ENCODE measurements at places on chromosomes 5 and 9. TPM values are rescaled to one million over a fixed set of nuclear protein-coding genes. Genes with fewer than 3 reads are reported as not detected.

DNA sequence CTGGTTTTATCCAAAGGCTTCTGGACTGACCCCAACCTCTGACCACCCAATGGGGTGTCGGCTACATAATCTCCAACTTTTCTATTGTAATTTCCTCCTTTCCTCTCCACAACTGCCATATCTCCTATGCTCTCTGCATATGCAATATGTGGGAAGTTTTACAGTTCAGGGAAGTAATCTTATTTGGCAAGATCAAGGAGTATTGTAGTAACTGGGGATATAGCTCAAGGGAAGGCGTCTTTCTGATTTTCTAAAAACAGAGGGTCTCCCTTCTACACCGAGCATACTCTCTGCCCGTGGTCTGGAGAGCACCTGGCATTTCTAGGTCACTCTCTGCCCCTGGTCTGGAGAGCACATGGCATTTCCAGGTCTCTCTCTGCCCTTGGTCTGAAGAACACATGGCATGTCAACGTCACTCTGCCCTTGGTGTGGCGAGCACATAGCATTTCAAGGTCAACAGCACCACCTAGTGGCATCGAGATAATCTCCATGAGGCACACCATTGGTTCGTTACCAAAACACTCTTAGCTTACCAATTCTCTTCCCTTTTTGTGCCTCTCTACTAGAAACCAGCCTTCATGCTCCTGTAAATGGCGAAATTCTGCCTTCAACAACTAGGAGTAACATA lies 616.4 kb upstream of the NUDT12 start:
- no peak overlapping the region for H3K4me3 ChIP-seq
- H3K4me1 ChIP-seq = no peaks in the 10 kb centered on the region
- DNase-seq = peak; percentile 12
- H3K36me3 ChIP-seq = no peaks in the 10 kb centered on the region
- H3K27me3 ChIP-seq = no peaks in the 10 kb centered on the region

DNA sequence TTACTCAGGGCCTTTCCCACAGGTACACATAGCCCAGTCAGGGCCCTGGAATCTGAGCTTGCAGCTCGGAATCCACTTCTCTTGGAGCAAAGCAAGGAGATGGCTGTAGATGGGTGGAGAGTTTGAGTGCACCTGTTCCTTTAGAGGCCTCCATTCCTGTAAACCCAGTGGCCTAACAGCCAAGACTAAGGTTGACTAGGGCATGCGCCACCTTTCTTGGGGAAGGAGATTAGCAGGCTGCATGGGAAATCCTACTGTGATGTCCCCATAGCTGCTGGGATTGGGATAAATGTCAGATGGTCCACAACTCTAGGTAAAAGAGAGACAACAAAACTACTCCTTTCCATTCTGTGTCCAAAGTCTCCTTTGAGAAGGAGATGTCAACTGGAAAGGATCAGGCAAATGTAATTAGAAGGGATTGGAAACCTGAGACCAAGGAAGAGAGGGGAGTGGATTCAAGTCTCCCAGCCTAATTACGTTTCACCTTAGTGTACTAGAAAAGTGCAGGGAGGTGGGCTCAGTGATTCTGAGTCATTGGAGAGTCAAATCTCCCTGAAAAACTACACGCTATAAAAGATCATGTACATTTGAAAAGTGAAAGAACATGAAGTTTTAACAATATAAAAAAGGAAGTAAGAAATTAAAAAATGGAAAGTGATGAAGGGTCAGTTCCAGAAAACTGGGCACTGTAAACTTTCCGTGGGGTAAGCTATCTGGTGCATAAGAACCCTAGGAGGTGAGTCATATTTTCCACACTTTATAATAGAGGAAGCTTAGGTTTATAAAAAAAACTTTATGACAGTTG lies 104.2 kb downstream of the SEC61B start:
- no peak for DNase-seq
- no peaks in the 10 kb centered on the region for H3K27me3 ChIP-seq
- no peaks in the 10 kb centered on the region for H3K36me3 ChIP-seq

DNA sequence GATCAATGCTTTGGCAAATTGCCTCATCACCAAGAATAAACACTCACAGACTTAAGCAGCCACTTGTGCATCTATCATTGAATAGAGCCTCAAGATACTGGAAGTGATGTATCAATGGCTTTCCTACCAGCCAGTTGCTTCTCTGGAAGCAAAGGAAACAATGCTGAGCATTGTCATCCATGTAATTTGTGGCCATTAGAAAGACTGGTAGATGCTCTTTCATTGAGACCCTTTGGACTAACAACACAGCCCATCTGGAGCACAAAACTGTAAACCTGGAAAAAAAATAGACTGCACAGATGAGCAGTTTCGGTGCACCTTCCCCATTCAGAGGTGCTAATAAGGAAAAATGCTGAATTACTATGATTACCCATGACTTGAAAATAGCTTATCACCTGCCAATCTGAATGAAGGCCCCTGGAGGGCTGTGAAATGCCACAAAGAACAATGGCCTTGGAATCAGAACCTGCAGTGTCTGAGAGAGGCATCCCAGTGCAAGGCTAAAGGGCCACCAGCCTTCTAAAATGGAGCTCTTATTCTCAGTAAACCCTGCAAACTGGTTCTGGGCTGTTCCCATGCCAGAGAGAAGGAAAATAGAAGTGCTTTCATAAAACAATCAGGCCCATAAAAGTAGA lies 127.5 kb downstream of the RFK start:
- H3K27ac ChIP-seq = peak overlapping the region; percentile 65
- H3K27me3 ChIP-seq = no peaks in the 10 kb centered on the region
- H3K4me3 ChIP-seq = no peak overlapping the region
- H3K4me1 ChIP-seq = peaks cover 11% of the 10 kb centered on the region

DNA sequence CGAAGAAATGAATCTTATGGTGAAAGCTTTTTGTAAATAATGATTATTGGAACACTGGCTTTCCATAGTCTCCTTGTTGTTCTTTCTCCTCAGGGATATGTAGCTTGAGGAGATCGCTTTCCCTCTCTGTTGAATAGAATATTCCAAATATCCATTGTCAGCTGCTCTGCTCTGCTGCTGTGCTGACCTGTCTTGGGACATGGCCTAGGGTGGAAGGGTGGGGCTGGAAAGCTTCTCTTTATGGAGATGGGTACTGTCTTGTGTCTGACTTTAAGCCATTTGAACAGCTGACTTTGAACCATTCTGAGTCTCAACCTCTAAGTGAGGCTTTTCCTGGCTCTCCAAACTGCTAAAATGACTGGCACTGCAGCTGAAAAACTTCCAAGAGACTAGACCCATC lies 135.8 kb downstream of the PLCXD3 start:
- no peak for DNase-seq
- H3K27ac ChIP-seq = no peak overlapping the region
- no peaks in the 10 kb centered on the region for H3K27me3 ChIP-seq
- no peaks in the 10 kb centered on the region for H3K36me3 ChIP-seq
- no peak overlapping the region for H3K4me3 ChIP-seq

The PRR16 gene
- 8.6 TPM for total RNA-seq

The SHISAL2B gene
- not detected for total RNA-seq

The FOXD4L3 gene
- not detected for total RNA-seq

Data from thyroid gland (tissue), 4 donors.